ENCODE measurements at places on chromosomes 5 and 9.

DNA sequence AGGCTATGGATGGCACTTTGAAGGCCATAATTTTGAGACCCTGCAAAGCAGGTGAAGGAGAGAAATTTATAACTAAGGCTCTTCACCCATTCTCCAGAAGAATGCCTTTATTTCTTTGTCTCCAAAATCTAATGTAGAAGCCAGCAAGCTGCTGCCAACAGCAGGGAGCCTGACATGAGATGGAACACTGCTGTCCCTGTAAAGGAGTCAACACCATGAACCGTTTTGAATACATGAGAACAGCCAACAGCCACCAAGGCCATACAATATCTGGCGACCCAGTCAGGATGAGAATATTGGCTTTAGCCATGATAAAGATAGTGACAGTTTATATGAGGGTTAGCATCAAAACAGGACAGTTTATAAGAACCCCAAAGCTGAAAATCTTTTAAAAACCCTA lies 121.2 kb upstream of the LIFR start:
- no peak for DNase-seq

- DNase-seq, result no peak
Observed at GRCh38 chr5:58334035-58334434, 125.9 kb downstream of the PLK2 start.

- DNase-seq, result no peak
Observed at GRCh38 chr5:102701748-102702147, 53.4 kb upstream of the PAM start.

GRCh38 chr5:56382896-56383295 lies 149.8 kb upstream of the ANKRD55 start:
- DNase-seq, result no peak

DNA sequence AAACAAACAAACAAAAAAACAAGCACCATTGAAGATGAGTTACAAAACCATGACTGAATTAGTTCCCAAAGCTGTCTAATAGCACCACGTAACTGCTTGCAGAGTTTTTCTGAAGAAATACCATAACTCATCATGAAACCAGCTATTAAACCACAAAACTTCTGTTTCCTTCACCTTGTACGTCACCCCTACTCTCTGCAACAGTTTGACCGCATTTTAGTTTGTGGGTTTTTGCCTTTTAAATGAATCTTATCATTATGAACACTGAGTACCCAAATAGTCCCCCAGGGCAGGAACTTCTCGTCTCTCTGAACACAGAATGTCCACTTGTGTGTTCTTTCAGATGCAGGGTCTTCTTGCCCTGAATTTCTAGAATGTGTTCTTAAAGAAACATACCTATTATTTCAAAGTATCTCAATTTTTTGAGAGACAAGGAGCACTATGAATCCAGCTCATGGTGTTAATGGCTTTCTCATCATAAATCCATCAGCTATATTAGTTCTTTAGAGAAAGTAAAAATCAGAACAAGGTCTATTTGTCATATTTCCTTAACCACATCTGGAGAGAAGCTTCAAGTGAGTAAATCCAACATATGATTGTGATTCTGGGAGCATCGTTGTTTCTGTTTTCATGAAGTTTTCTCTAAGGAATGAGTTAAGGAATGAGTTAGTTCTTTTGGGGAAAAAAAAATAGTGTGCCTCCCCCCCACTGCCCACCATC lies 210.6 kb downstream of the AUH start:
- DNase-seq, result peak; percentile 60

DNA sequence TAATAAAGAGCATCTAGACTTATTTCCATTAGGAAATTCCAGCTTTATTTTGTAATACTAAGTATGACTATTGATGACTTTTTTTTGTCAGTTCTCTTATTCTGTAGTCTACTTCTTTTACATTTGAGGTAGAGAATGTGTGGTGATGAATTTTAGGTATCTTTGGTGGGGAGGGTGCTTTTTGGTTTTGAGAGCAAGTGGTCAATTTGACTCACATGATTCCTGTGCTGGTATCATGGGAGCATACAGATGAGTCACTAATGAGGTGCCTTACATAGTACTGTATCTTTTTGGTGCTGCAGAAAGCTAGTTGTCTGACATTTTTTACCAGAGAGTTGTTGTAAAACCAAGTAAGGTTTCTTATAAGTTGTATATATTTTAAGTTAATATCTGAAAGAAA lies 35.3 kb downstream of the ERBIN start:
- DNase-seq, result peak; percentile 41

DNA sequence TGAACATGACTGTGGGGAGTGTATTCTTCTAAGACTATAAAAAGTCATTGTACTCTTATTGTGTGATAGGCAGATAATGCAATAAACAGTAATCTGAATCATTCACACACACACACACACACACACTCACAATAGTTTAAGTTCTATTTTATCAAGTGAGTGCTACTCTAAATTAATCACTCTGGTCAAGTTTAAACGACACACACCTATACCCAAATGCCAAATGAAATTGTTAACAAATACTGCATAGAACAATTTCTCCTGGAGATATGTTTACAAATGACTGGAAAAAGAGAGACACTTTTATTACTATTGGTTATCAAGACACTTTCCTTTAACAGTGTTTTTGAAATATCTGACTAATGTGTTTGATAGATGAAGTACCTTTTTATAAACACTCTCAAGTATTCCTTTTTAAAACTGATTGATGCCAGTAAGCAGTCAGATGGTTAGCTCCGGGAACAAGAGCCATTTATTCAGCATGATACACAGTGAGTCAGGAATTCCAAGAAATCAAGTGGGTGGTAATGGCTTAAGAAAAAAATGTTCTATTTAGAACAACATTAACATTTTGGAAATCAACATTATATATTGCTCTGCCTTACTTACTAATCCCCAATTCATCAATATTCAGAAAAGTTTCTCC lies 521.6 kb upstream of the ST8SIA4 start:
- no peak for DNase-seq

DNA sequence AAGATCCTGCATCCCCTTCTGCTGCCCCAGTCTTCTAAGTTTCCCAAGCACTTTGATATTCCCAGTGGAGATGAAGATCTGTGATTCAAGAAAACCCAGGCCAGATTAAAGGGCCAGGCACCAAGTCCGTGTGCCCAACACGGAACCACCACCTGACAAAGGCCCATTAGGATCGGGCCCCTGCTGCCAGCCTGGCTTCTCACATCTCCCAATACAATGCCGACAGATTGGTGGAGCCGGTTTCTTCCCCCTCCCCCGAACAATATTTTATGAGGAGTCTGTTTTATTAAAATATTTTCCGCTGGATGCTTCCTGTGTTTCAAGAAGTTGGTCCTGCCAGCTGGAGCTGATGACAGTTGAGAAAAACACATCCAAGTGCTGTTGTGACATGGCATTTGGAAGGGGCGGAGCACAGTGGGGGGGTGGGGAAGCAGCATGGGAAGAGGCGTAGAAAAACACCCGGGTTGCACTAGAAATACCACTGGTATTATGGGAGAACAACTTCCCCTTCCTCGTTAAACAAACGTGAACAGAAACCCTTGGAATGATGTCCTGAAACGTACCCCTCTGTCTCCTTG lies 45.0 kb downstream of the CRB2 start:
- DNase-seq, result no peak

- DNase-seq, result no peak
Observed at GRCh38 chr5:44389090-44389822, at the start of gene FGF10. Gene FGF10 (minus strand): TSS chr5:44389420. CDS start chr5:44388682, 738 bp downstream.

DNA sequence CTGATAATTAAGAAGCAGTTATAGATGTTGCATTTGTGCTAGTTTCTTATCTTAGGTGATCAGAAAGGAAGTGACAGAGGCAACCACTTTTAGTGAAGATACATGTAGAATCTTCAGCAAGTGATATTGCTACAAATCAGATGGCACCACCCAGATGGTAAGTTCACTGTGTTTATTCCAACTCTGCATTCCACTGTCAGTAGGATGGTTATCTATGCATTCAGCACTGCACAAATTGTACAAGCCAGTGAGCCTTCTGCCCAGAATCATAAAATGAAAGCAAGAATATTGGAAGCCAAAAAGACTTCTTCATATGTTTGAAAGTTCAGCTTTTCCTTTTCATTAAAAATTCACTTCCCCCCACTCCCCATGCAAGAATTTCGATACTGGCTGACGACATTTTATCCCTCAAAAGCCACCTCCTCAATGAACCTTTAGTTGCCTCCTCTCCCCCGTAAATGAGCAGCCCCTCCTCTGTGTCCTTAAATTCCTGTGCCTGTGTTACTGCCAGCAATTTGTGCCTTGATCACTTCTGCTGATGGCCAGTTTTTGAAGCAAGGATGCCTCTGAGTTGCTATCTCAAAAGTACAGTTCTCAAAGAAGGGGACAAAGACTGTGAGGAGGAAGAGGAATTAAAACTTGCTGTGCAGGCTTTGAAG lies 91.6 kb downstream of the ZSWIM6 start:
- no peak for DNase-seq

DNA sequence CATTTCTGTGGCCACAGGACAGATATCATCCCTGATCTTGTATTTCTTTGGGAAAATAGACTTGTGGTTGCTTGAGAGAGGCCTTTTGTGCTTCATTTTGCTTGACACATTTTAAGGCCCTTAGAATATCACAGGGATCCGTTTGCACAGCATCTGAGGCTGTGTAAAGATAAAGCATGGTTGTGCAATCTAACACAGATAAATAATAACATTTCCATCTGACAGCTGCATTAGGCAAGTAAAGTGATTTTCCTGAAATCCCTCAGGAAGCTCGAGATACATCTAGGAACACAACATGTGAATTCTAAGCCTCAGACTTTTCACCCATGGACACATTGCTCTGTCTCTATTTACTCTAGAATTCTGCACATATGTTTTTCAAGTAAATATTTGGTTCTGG lies 212.8 kb upstream of the ADAMTSL1 start:
- no peak for DNase-seq

- DNase-seq, result no peak
Observed at GRCh38 chr5:53712327-53712726, 151.9 kb downstream of the NDUFS4 start.

DNA sequence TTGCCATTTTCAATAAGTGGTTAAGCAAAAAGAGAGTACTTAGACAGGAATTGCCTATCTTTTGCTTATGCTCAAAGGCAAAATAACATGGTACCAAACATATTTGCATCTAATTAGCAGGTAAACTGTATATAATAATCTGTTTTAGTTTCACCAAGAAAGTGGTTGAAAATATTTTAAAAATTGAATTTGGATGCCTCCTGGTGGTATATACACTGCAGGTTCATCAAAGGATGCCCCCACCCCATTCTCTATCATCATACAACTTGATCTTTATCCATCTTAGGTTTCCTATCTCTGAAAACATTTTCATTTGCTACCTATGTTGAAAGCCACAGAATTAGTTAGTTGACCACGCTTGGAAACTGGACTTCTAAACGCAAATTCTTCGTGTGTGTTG lies 47.0 kb upstream of the MROH2B start:
- DNase-seq, result no peak

- DNase-seq, result no peak
Observed at GRCh38 chr5:80035839-80036238, 691 bp downstream of the THBS4 start.

- DNase-seq, result no peak
Observed at GRCh38 chr5:26761045-26761444, 277.3 kb downstream of the CDH9 start.

DNA sequence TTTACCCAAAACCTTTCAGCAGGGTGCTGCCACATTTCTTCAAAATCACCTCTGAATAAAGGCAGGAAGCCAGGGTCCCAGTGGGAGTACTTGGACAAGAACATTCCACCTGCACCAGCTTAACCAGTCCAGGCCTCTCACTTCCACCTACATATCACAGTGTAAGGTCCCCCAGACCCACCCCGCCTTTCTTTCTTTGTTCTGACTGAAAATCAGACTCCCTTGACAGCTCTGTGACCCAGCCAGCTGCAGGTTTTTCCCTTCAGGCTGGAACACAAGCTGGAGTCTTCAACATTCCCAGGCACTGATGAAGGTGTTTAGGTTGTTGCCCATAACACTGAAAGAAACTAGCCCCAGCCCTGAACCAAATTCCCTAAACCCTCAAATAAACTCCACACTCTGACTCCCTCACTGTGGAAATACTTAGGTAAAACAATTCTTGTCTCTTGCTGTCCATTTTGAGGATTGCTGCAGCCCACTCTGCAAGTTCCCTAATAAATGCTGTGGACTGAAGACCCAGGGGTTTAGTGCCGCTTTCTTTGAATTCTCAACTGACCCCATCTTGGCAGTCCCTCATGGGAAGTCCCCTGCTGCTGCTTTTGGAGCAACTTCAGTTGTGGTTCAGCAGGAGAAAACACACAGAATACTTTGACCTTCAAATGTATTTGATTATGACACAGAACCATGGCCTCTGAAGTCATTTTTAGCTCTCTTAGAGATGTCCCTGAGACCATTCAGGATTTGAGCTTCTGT lies 24.8 kb downstream of the P4HA2 start:
- DNase-seq, result no peak

DNA sequence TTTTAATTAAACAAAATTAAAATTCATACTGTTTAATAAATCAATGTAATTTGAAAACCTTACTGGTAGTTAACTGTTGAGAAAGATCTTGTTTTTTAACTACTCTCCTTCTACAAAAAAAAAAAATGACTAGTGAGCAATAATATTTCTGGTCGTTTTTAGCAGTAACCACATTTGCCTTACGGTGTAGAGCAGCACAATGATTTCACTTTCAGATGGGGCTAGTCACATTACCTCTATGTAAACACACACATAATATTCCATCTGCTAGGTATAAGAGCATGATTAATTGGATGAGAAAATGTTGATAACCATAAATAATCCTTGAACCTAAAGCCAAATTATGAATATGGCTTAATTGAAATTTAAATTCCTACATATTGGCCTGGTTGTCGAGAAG lies 198.1 kb downstream of the CHSY3 start:
- DNase-seq, result no peak

- DNase-seq, result no peak
Observed at GRCh38 chr5:40006260-40006659, 581.5 kb upstream of the DAB2 start.

DNA sequence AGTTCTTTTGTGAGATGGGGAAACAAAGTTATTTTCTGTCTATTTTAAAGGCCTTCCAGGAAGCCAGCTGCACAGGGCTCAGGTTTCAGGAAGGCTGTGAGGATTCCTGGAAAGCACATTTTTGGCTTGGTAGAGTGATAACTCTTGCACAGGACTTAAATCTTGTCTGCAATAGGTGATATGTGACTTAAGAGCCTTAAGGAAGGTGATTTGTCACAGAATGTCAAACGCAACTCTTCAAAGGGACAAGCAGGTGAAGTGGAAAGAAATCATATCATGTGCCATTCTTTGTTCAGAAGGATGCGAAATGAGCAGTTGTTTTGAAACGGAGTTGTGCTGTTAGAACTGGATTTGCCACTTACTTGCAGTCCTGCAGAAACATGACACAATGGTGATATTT lies 459.3 kb downstream of the MAT2B start:
- no peak for DNase-seq

GRCh38 chr9:136497916-136498695 lies 15.3 kb upstream of the SEC16A start:
- DNase-seq, result no peak

- DNase-seq, result no peak
Observed at GRCh38 chr9:131879181-131879910, 139.5 kb upstream of the RAPGEF1 start.

DNA sequence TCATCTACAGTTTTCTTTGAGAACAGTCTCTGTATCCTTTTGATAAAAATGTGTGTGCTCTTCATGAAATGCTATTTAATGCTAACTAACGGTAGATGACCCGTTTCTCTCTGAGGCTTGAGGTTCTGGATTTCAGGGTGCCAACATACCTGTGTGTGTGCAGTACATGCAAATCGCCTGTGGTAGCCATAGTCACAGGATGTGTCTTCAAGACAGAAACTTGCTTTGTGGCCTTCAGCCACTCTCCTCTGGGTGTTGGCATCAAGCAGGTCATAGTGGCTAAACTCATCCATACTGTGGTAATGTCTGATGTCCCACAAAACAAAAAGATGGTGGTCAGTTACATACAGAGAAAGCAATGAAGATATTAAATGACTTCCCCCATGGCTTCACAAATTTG lies 4.2 kb downstream of the LOX start:
- DNase-seq, result no peak
